NCI-H2171 (cell line): ENCODE measurements at places on chromosomes 2 and 18.

- no peak for DNase-seq
These were observed 160.4 kb downstream of the PTPRM start for GRCh38 chr18:7727361-7728076.

DNA sequence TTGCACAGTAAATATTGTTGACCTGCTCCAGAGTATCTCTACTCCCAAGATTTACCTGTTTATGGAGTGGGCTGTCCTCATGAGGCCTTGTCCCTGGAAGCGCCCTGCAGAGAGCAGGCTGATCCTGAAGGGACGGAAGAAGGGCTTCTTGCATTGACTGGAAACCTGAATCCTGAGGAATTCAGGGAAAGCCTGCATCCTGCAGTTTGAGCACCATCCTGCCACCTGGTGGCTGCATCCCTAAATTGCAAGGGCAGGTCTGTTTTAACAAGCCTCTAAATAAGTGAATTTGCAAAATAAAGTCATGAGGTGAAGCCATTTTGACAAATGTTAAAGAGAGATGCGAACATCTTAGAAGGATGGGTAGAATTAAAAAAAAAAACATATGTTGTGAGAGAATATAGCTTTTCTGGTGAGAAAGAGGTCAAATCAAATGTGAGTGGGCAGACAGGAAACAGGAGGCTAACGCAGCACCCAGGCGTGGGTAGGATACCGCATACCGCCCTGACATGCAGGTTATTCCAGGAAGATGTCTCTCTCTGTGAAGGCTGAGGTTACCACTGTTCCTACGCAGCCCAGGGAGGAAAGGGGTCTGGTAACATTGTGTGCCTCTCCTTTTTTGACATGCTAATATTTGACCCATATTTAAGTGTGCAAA lies 754.9 kb downstream of the RNF144A start:
- DNase-seq: no peak

GRCh38 chr2:191170773-191171172 lies 20.0 kb upstream of the STAT4 start:
- no peak for DNase-seq

GRCh38 chr2:224838335-224838734 lies 122.2 kb upstream of the CCDC195 start:
- no peak for DNase-seq

GRCh38 chr18:32032609-32033008 lies 14.0 kb downstream of the RNF125 start:
- no peak for DNase-seq
